ENCODE measurements at places on chromosomes 3 and 15.

DNA sequence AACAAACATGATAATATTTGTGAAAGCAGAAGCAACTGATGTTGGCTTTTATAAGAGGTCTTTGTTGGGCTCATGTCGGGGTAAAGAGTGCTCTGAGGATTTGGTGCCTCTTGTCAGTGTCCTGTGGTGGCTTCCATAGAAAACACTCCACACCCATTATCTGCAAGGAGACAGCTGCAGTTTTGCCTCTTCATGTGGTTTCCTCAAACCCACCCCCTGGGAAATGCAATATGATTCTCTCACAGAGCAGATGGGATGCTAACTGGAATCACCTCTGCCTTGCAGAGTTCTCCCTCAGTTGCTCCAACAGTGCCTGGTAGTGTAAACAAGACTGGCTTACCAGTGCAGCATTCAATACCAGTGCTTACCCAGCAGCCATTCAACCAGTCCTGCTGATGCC is 771.4 kb upstream of the CFAP20DC start:
- no peak for DNase-seq

GRCh38 chr3:97712919-97713318 is 51.6 kb upstream of the ARL6 start:
- no peak for DNase-seq

DNA sequence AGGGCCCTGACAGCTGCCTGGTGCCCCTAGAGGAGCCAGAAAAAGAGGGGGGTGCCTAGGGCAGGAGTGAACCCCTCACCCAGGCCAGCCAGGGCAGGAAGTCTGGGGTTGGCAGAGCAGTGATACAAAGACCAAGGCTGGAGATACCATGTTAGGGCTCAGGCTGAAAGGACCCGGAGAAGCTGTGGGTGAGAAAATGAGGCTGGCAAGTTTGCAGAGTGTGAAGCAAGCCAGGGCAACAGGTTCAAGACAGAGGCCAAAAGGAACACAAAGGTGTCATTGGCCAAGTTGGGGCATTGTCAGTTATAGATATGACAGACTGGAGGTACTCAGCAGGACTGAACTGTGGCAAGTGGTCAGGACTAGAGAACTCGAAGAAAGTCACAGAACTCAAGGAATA is 40.6 kb upstream of the IREB2 start:
- DNase-seq, result no peak

DNA sequence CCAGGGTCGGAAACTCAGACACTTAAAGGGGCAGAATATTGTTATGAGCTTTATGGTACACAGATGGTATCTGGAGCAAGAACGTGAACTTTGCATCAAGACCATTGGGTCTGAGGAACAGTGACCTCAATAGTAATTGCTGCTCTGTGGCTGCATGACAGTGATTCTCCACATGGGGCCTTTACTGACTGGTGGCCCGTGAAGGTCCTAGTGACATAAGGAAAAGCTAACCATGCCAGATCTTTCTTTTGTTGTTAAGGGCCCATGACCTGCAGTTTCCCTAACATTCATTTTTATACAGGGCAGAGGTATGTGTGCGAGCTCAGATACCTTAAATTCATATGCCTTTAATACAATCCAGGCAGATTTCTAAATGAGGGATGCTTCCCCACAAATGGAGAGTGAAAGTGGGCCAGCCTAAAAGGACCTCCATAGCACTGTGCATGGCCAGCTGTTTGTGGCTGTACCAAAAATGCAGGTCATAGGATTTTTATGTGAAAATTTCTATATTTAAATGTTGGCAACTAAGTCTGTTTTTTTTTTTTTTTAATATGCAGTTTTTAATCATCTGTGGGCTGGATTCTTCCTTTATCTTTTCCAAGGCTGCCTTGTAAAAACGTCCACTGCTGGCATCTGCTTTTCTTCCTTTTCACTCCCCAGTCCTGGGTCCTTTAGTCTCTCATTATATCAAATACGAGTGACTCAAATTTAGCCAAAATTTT is 188.0 kb upstream of the IL12A start:
- DNase-seq, result no peak

DNA sequence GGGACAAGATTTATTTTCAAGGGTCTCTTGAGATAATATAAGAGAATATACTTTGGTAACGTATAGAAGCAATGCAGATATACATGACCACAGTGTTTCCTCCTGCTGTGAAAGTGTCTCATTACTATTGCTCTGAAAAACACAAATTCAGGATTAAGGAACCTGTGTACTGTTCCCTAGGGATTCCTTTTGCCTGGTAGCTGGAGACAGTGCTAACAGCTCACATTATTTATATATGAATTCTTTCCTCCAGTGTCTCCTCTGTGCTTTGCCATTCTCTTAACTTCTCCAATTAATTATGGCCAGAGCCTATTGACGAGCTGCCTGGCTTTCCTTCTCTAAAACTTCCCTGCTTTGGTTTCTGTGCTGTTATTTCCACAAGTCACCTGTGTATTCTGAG is 235.4 kb downstream of the OTOL1 start:
- no peak for DNase-seq

Measured in activated naive CD4-positive, alpha-beta T cell treated with anti-CD3 and anti-CD28 coated beads, Interleukin-2, amount 50 U/mL, for 16 hours (primary cell).